ENCODE measurements at places on chromosomes 13 and 19.

DNA sequence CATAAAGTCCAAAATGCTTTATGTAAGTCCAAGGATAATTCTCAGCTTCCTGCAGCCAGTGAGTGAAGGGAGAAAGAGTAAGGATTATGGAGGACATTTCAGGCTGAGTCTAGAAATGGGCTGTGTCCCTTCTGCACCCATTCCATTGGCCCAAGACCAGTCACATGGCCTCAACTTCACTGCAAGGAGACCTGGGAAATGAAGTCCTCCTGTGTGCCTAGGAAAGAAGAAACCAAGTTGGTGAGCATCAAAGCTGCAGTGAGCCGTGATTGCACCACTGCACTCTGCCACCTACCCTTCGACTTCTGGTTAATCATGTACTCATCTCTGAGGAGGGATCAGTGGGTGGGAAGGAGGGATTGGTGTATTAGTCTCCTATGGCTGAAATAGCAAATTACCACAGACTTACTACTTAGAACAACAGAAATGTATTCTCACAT is 3.6 kb upstream of the CD37 start:
- peak; percentile 53 for DNase-seq

DNA sequence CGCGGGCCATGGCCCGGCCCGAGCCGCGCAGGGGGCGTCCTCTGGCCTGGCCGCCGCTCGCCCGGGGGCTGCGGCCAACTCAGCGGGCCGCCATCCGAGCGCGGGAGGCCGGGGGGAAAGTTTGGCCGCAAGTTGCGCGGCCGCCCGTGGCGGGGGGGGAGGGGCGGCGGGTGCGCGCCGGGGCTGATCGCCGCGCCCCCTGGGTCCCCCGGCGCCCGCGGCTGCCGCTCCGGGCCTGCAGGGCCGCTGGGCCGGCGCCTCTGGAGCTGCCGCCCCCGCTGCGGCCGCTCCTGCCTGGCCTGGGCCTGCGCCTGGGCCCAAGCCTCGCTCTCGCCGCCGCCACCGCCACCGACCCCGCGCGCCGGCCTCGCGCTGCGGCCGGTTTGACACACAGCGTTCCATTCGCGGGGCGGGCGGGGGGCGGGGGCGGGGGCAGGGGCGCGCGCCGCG is at the start of gene NR2F6:
Gene NR2F6 (minus strand): TSS at position 385 of the 450 bp plus-strand sequence. CDS start 699 bp downstream, outside the sequence.
- no peak for DNase-seq

GRCh38 chr13:77620138-77620537 is 77.3 kb upstream of the SLAIN1 start:
- no peak for DNase-seq

GRCh38 chr13:58985845-58986244 is 1177.9 kb downstream of the DIAPH3 start:
- DNase-seq: no peak

DNA sequence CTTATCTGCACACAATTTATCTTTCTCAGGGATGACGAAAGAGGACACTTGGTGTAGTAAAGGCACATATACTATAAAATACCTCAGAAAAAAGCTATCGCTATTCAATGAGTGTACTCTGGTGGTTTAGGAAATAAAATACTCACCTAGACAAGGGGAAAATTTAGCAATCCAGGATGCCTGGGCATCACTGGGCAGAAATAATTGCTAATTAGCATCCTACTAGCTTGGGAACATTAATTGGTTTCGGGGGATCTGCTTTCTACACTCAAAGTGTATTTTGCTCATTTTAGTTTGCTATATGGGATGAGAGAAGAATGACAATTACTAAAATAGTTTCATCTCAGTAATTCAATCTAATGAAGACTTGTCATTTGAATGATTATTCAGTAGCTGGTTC is 60.3 kb downstream of the OLFM4 start:
- DNase-seq: no peak

All from HT1080 (cell line).